ENCODE measurements at places on chromosomes 4 and X. TPM values are rescaled to one million over a fixed set of nuclear protein-coding genes. Genes with fewer than 3 reads are reported as not detected.

RAB33A gene
- 20.6 TPM for total RNA-seq

VCX3B gene
- not detected for total RNA-seq

ODAPH gene
- total RNA-seq, result 0.43 TPM

DGKK gene
- total RNA-seq, result not detected

DDIT4L gene
- 0.56 TPM for total RNA-seq
